Esophagus squamous epithelium (tissue), 5 donors: ENCODE measurements at places on chromosomes 13 and 19.

DNA sequence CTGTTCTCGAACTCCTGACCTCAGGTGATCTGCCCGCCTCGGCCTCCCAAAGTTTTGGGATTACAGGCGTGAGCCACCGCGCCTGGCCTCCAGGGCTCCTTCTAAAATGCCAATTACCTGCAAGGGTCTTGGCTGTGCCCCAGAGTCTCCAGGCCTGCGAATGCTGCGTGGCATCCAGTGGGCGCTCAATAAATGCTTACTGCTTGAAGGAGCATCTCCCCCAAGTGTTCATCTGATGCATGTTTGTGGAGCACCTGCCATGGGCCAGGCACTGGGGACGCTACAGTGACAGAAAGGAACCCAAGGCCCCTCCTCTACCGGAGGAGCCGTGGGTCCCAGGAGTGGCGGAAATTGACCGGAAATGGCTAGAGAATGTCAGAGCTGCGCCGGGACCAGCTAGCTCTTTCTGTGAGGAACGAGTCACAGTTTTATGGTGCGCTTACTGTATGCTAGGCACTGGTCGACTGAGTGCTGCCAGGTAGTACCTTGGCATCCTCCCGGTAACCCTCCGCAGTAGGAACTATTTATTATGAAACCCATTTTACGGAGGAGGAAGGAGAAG is 14.2 kb downstream of the ANKRD24 start:
- DNase-seq = no peak
- no peak overlapping the region for H3K4me3 ChIP-seq
- H3K27ac ChIP-seq = no peak overlapping the region
- peaks cover 6% of the 10 kb centered on the region for H3K27me3 ChIP-seq
- H3K4me1 ChIP-seq = no peaks in the 10 kb centered on the region

GRCh38 chr13:46166947-46167610 is 14.9 kb downstream of the LCP1 start:
- H3K4me3 ChIP-seq = no peak overlapping the region
- no peaks in the 10 kb centered on the region for H3K27me3 ChIP-seq
- no peaks in the 10 kb centered on the region for H3K4me1 ChIP-seq
- no peak for DNase-seq

DNA sequence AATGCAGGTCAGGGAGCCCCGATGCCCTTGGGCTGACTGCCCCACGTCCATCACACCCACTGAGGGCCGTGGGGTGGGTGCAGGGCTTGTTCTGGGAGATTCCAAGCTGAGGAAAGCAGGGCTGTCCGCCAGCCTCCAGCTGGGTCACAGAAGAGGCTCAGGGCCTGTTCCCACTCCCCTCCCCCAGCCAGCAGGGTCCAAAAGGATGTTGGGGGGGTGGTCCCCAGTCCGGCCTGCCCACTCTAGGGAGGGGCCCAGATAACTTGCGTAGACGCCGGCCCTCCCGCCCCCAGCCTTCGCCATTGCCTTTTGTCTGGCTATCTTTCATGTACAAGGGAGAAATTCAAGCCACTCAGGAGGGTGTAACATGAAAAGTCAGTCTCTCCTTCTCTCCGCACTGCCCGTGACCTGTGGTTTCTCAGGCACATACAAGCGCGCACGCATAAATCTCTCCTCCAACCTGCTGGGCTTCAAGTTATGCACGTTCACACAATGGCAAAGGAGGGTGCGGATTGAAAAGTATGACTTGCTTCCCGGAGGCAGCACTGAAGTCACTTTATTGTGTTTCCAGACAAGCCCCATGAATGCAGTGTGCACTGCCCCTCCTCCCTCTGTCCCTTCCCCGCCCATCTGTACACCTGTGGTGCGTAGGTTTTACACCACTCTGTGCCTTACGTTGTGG is 20.2 kb downstream of the CARM1 start:
- H3K27me3 ChIP-seq = no peaks in the 10 kb centered on the region
- H3K36me3 ChIP-seq = no peaks in the 10 kb centered on the region
- H3K4me3 ChIP-seq = no peak overlapping the region

- no peaks in the 10 kb centered on the region for H3K4me1 ChIP-seq
- no peak overlapping the region for H3K27ac ChIP-seq
- H3K4me3 ChIP-seq = no peak overlapping the region
Measured at GRCh38 chr13:75139291-75139690, 342.7 kb downstream of the TBC1D4 start.

DNA sequence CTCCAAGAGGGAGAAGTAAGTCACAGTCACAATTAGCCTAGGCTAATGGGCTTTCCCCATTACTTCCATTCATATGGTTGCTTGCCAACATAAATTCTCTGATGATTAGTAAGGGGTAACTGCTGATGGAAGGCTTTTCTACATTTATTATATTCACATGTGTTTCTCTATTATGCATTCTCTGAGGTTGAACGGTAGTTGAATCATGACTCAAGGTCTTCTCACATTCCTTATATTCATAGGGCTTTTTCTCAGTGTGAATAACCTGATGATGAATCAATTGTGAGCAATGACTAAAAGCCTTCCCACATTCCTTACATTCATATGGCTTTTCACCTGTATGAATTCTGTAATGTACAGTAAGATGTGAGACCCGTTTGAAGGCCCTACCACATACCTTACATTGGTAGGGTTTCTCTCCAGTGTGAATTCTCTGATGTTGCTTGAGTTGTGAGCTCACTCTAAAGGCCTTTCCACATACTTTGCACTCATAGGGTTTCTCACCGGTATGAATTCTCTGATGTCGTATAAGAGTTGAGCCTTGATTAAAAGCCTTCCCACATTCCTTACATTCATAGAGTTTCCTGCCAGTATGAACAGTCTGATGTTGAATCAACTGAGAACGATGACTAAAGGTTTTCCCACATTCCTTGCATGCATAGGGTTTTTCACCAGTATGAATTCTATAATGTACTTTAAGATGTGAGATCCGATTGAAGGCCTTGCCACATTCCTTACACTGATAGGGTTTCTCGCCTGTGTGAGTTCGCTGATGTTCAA is 9.3 kb downstream of the ZNF582 start:
- H3K4me1 ChIP-seq = no peaks in the 10 kb centered on the region
- no peaks in the 10 kb centered on the region for H3K36me3 ChIP-seq
- no peak for DNase-seq
- no peak overlapping the region for H3K27ac ChIP-seq
- no peaks in the 10 kb centered on the region for H3K27me3 ChIP-seq
- H3K4me3 ChIP-seq = no peak overlapping the region

GRCh38 chr19:48571378-48572162 is 19.6 kb downstream of the SULT2B1 start:
- no peak overlapping the region for H3K27ac ChIP-seq
- H3K27me3 ChIP-seq = no peaks in the 10 kb centered on the region
- no peaks in the 10 kb centered on the region for H3K36me3 ChIP-seq
- no peak for DNase-seq

DNA sequence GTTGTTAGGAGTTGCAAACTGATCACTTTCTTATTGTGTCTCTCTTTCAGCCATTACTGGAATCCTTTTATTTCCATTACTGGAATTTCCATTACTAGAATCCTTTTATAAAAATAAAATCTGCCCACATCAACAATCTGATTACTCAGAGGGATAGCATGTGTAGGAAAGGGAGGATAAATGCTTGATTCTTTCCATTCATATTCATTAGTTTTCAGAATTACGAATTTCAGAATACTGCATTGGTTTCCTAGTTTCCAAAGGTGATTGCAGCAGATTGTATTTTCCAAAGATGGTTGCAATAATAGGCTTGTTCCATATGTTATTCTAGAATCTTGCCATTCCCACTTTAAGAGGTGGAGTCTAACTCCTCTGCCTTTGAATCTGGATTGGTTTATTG is 37.1 kb downstream of the ZNF146 start:
- no peak for DNase-seq
- no peaks in the 10 kb centered on the region for H3K4me1 ChIP-seq
- no peak overlapping the region for H3K27ac ChIP-seq
- H3K4me3 ChIP-seq = no peak overlapping the region

DNA sequence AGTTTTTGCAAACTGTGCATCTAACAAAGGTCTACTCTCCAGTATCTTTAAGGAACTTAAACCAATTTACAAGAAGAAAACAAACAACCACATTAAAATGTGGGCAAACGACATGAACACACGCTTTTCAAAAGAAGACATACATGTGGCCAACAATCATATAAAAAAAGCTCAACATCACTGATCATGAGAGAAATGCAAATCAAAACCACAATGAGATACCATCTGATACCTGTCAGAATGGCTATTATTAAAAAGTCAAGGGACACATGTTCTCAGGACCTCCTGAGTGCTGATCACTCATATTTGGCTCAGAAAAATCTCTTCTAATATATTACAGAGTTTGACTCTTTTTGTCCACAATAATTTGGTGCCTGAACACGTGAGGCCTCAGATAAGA is 14.2 kb upstream of the LILRB1 start:
- H3K36me3 ChIP-seq = no peaks in the 10 kb centered on the region
- H3K27ac ChIP-seq = no peak overlapping the region
- no peaks in the 10 kb centered on the region for H3K4me1 ChIP-seq
- no peaks in the 10 kb centered on the region for H3K27me3 ChIP-seq
- DNase-seq = no peak

DNA sequence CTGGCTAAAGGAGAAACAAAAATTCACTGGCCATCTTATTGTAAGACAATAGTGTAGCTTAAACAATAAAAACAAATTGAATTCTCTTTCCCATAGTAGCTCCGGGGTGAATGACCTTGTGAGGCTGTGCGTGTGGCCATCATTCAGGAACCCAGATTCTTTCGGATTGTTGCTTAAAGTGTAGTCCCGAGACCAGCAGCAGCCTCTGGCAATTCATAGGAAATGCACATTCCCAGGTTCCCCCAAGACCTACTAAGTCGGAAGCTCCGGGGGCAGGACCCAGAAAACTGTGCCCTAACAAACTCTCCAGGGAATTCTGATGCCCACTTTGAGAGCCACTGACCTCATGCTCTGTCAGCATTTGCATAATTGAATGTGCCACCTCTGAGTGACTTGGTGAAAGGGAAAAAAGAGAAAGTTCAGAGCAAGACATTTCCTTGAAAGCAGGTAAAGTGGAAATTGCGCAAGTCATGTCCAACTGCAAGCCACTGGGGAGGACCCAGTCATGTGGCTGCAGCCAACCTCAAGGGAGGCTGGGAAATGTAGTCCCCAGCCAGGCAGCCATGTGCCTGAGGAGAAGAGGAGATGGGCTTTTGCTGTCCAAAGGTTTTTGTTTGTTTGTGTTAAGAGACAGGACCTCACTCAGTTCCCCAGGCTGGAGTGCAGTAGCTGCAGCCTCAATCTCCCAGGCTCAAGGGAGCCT is 50.7 kb upstream of the PNMA8B start:
- H3K4me1 ChIP-seq = no peaks in the 10 kb centered on the region
- H3K36me3 ChIP-seq = no peaks in the 10 kb centered on the region
- no peaks in the 10 kb centered on the region for H3K27me3 ChIP-seq
- no peak overlapping the region for H3K4me3 ChIP-seq
- no peak for DNase-seq
- no peak overlapping the region for H3K27ac ChIP-seq

DNA sequence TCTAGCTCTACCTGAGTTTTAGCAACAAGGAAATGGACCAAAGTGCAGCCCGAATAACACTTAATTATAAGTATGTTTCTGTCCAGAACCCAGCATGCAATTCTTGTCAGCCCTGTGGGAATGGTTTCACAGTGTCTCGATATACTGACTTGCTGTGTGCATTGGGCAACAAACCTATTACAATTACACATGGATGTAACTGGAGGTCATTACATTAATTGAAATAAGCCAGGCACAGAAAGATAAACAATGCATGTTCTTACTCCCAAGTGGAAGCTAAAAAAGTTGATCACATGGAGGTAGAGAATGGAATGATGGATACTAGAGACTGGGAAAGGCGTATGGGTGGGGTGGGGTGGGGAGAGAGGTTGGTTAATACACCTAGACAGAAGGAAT is 5.1 kb upstream of the CYP2S1 start:
- H3K27ac ChIP-seq = no peak overlapping the region
- no peaks in the 10 kb centered on the region for H3K36me3 ChIP-seq
- no peak for DNase-seq
- H3K4me1 ChIP-seq = peaks cover 6% of the 10 kb centered on the region

- H3K27ac ChIP-seq = peak overlapping the region; percentile 68
- H3K4me3 ChIP-seq = no peak overlapping the region
- peaks cover 7% of the 10 kb centered on the region for H3K4me1 ChIP-seq
- DNase-seq = no peak
Measured at GRCh38 chr19:48685583-48685982, 10.2 kb upstream of the FUT2 start.

DNA sequence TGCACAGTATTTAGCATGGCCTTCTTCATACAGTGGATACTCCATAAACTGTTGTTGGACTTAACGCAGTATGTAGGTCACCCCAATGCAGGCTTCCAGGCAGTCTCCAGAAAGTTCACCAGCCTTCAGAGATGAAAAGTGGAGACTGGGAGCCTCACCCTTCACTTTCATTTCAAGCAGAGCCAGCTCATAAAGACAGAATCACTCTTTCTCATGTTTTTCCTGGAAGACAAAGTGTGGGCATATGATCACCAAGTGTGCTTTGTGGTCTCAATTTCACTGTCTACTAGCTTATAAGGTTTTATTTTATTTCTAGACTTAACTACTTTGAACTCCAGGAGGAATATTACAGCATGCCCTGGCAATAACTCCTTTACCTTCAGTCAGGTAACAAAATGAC is 26.3 kb upstream of the TNFSF11 start:
- no peak for DNase-seq
- H3K36me3 ChIP-seq = no peaks in the 10 kb centered on the region
- no peaks in the 10 kb centered on the region for H3K27me3 ChIP-seq
- H3K4me1 ChIP-seq = no peaks in the 10 kb centered on the region
- H3K27ac ChIP-seq = no peak overlapping the region

DNA sequence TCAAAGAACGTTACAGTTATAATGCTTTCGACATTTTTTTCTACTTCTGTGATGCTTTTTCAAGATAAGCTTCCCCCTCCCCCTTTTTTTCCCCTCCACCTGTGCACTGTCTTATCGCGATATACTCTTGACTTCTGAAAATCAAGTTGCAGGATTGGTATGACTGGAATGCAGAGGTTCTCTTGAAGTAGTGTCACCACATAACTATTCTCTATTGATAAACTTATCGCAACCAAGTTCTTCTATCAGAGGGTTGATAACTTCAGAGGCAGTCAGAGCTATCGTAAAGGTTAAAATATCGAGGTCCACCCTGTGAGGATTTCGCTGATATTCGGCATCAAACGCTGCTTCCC is 820 bp downstream of the EID2 start:
- H3K4me3 ChIP-seq = peak overlapping the region; percentile 91
- no peak for DNase-seq
- H3K27me3 ChIP-seq = no peaks in the 10 kb centered on the region
- H3K4me1 ChIP-seq = no peaks in the 10 kb centered on the region
